ENCODE measurements at places on chromosomes 16 and 17.

DNA sequence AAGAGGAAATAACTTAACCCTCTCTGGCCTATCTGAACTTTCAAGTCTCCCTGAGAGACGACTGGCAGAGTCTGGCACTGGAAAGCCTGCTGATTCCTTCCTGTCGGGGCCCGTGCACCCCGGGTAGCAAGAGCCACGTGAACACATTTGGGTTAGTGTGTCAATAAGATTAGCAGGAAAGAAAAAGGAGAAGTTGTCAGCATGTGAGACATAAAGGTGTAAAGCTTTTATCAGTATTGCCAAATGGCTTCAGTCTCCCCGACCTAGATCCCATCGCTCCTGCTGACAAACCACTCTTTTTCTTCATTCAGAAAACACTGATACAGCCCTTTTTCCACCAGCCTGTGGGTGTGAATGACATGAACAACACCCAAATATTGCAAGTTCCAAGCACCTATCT lies 74.4 kb downstream of the CCT6B start:
- DNase-seq, result no peak

GRCh38 chr17:69551212-69552010 lies 136.9 kb downstream of the MAP2K6 start:
- DNase-seq, result no peak

GRCh38 chr17:18371455-18371854 lies 6.1 kb upstream of the EVPLL start:
- DNase-seq, result no peak

- DNase-seq, result no peak
Measured at GRCh38 chr16:65125871-65126270, 4.0 kb upstream of the CDH11 start.

DNA sequence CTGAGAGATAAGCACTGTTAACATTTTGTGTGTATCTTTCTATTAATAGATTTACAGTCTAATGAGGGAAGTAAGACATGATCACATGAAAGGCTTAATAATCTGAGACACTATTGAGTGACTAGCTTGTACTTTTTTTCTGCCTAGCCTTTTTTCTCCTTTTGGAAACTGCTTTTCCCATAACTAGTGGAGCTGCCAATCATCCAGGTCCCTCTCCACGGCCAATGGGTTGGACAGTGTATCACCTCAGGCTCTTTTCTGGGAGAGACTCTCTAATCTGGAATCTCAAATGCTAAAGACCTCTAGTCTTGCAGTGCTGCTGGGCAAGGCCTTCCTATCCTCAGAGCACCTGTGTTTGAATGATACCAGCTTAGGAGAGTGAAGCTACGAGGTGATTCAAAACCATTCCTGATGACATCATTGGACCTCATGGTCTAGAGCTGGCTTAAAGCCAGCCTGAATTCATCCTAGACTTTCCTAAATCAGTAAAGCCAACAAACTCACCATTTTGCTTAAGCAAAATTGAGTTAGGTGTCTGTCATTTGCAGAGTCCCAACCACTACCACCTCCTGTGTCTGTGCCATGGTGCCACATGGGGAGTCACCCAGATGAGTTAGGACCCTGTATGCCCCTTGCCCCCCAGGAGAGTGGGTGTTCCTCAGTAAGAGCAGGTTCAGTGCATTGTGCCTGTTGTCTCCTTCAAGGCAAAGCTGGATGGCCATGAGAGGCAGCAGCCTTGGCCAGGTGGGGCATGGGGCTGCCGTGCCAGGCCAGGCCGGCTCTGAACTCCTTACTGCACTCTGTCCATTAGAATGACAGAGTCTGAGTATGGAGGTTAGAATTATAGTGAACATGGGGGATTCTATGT lies 62.9 kb downstream of the SPECC1 start:
- no peak for DNase-seq

DNA sequence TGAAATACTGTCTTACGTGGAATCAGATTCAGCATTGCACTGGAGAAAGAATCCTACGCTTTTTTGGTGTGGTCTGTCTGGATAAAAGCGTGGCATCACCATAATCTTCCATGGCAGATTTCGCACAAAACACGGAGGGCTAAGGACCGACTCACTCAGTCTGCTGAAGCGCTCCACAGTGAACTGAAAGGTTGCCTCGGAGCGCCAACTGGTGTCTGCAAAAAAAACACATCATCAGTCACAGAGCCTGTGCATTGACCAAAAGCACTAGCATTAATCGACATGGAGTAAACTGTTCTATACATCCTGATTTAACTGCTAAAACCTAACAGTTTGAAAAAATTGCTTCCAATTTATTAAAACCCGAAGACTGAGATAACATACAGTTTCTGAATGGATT lies 40.5 kb downstream of the USP7 start:
- no peak for DNase-seq

DNA sequence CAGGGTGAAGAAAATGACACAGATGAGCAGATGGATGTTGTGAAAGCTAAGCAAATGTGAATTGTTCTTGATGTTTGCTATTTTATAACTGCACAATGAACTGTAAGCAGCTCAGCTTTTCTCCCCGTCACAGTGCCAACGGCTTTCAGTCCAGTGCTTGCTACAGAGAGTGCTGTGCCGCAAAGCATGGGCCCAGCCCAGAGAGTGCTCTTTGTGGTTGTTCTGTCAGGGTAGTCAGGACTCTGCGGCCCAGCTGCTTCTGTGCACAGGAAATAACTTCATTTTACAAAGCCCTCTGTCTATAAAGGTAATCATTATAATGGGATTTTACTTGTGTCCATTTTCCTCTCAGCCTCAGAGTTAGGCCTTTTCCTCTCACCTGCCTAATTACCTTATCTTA lies 39.1 kb downstream of the CDRT15 start:
- DNase-seq, result no peak

DNA sequence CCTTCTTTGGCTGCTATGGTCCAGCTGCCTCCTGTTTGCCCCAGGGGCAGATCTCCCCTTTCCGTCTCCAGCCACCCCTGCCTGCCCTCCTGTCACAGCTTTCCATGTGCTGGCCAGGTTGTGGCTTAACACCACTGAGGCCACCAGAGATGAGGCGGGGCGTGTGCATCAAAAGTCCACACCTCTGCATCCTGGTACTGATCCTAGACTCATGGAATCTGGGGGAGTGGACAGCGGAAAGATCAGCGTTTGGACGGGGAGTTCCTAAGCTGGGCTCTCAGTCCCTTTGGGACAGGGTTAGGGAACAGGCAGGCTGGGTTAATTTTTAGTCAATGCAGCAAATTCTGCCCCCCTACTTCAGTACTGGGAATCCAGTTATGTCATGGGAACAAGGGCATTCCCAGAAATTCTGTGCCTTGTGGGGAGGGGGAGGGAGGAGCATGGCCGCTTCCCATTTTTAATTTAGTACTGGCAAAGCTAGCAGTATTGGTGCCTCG lies 3.9 kb downstream of the IGFBP4 start:
- DNase-seq, result no peak

- DNase-seq, result no peak
Measured at GRCh38 chr16:598823-599739, 9.2 kb downstream of the RAB40C start.

GRCh38 chr17:75125984-75126383 lies 5.6 kb downstream of the NT5C start:
- no peak for DNase-seq

- DNase-seq, result no peak
Measured at GRCh38 chr17:40326832-40327199, 17.8 kb downstream of the RARA start.

- DNase-seq, result no peak
Measured at GRCh38 chr17:42517516-42517915, 18.5 kb upstream of the NAGLU start.

DNA sequence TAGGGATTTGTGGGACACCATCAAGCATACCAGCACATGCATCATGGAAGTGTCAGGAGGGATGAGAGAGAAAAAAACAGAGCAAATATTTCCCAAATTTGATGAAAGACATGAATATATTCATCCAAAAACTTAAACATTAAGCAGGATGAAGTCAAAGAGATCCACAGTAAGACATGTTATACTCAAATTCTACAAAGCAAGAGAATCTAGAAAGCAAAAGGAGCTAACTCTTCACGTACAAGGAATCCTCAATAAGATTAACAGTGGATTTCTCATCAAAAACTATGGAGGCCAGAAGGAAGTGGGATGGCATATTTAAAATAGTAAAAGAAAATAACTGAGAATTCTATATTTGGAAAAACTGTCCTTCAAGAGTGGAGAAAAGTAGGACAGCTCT lies 374.8 kb downstream of the ZFHX3 start:
- no peak for DNase-seq

DNA sequence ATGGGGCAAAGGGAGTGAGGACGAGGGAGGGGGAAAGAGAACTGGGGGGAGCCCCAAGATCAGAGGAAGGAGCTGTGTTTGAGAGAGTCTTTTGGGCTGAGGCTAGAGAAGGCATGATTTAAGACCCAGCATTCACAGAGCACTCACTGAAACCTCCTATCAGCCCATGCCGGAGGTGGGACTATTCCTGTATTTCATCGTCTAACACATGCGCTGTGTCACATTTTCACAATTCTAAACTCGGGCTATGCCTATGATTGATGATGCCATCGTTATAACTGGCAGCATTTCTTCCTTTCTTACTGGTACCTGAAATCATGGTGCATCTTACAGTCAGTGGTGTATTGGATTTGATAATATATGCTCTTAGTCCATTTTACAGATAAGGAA lies 3.5 kb downstream of the FAM171A2 start:
- no peak for DNase-seq

DNA sequence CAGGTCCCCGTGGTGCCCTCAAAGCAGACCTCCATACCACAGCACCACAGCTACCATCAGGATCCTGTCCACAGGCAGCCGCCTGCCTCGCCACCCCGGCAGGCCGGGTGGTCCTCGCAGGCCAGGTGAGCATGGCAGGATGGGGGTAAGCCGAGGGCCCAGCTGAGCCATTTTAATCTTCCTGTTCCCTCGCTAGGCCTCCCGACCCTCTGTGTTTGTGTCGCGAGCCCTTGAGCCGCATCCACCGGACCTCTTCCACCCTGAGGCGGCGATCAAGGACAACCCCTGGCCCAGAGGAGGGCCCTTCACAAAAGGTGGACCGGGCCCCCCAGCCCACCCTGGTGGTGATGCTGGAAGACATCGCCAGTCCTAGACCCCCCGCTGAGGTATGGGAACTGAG lies 2.0 kb downstream of the PRR14 start:
- no peak for DNase-seq

DNA sequence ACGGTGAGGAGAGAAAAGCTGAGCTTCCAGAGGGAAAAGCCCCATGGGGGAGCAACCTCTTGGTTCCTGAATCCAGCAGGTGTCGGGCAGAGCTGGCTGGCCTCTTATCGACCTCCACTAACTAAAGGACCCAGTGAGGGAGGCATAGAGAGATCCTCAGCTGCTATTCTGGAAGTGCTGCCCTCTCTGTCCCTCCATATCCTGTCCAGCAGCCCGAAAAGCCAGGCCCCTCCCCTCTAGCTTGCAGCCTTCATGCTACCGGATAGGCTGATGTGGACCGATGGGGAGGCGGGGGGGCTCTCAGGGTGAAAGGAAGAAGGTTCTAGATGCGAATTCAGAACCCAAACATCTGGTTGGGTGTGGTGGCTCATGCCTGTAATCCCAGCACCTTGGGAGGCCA lies 24.9 kb downstream of the MXRA7 start:
- DNase-seq, result no peak

- DNase-seq, result no peak
Measured at GRCh38 chr17:73689596-73690275, 45.5 kb upstream of the SDK2 start.

DNA sequence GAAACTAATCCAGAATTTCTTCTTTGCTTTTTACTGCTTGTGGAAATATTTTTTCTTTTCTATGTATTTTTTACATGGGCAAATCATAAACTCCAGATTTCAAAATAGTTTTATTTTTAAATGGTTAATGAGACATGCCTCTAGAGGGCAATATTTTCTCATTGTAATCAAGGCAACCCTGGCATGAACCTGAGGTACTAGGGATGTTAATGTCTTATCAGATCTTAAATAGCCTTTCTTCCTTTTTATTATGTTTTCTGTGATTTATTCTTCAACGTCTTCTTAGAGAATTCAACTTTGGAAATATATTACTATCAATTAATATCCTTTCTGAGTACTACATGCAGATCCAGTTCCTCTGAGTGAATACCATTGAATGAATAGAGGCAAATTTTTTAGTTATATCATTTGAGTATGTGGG lies 324.7 kb downstream of the BCAS3 start:
- peak; percentile 7 for DNase-seq

DNA sequence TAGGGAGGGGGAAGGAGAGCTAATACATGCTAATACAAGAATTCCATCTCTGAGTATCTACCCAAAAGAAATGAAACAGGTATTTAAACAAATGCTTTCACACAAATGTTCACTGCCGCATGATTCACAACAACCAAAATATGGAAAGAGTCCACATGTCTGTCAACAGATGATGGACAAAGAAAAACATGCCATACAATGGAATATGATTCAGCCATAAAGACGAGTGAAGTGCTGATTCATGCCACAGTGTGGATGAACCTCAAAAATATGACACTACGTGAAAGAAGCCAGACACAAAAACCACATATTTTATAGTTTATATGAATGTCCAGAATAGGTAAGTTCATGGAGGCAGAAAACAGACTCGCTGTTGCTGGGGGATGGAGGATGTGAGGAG lies 321.4 kb downstream of the FOXL1 start:
- DNase-seq, result no peak

DNA sequence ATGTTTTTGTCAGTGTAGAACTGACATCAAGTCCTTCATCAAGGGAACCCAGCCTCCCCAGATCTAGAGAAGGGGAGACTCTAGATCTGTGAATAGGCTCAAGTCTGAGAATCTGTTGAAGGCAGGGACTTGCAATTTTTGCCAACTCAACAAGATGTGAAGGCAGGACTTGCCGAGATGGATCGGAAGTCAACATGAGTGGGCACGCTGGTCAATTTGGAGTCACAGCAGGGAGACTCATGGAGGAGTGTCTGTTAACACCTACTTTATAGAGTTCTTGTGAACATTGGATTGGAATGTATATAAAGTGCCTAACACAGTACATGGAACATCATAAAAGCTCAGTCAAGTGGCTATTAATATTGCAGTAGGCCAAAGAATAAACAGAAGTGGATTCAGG lies 10.0 kb downstream of the ZNF689 start:
- no peak for DNase-seq

- no peak for DNase-seq
Measured at GRCh38 chr16:55136356-55137150, 187.4 kb upstream of the IRX6 start.

DNA sequence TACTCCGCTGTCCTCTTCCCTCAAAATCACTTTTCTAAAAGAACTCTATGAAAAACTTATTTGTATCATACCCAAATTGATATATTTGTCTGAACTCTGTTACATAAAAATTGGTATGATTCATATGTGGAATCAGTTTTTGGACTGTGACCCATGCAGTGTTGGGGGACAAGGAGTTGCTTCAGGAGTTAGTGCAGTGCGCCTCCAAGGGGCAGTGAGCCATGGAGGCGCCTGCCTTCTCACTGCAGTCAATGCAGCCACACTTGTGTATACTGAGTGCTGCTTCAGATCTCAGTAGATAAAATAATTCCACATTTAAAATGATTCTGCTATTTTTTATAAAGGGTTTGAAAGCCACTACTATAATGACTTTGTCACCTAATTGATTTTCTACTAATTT lies 32.5 kb downstream of the DGKE start:
- no peak for DNase-seq

- DNase-seq, result no peak
Measured at GRCh38 chr17:37088459-37088858, 139.7 kb downstream of the AATF start.

- no peak for DNase-seq
Measured at GRCh38 chr17:7080456-7081041, 498 bp upstream of the CLEC10A start.

GRCh38 chr17:31854672-31855071 lies 4.4 kb downstream of the COPRS start:
- DNase-seq, result no peak

GRCh38 chr17:9897372-9897968 lies 7.6 kb downstream of the RCVRN start:
- no peak for DNase-seq
